ENCODE measurements at places on chromosomes 3 and 15. TPM values are rescaled to one million over a fixed set of nuclear protein-coding genes. Genes with fewer than 3 reads are reported as not detected.

DNA sequence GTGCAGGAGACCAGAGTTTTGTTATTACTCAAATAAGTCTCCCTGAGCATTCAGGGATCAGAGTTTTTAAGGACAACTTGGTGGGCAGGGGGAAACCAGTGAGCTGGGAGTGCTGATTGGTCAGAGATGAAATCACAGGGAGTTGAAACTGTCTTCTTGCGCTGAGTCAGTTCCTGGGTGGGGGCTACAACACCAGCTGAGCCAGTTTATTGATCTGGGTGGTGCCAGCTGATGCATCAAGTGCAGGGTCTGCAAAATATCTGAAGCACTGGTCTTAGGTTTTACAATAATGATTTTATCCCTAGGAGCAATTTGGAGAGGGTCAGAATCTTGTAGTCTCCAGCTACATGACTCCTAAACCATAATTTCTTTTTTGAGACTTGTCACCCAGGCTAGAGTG lies 13.8 kb upstream of the ZNF662 start:
- DNase-seq = no peak

GRCh38 chr15:80861731-80862170 lies 82.6 kb downstream of the CEMIP start:
- no peak for DNase-seq

DNA sequence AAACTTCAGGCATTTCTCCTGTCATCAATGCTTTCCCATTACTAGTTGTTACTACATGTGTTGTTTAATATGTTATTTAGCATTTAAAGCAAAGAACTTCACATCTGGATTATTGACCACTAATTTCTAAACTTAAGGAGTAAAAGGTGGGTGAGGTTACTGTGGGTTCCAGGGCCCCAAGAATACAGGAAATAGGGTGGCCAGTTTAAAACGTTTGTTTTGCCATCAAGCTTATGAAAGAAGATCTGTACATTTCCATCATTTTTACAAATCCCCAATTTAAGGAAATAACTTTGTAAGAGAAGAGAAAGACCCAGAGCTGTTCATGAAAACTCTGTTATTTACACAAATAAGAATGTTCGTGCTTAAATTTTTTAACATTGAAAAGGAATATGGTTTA lies 54.5 kb upstream of the ACKR4 start:
- no peak for DNase-seq

GRCh38 chr15:72809329-72809728 lies 25.8 kb upstream of the ADPGK start:
- no peak for DNase-seq

- no peak for DNase-seq
Measured at GRCh38 chr3:46994801-46995731, 15.6 kb downstream of the NBEAL2 start.

- no peak for DNase-seq
Measured at GRCh38 chr3:23583980-23584740, 221.6 kb upstream of the UBE2E1 start.

- peak; percentile 87 for DNase-seq
Measured at GRCh38 chr3:129428376-129429079, at the start of gene EFCAB12. Gene EFCAB12, minus strand, starts transcription at chr3:129428636. Its CDS starts 148 bp downstream, at chr3:129428488.

DNA sequence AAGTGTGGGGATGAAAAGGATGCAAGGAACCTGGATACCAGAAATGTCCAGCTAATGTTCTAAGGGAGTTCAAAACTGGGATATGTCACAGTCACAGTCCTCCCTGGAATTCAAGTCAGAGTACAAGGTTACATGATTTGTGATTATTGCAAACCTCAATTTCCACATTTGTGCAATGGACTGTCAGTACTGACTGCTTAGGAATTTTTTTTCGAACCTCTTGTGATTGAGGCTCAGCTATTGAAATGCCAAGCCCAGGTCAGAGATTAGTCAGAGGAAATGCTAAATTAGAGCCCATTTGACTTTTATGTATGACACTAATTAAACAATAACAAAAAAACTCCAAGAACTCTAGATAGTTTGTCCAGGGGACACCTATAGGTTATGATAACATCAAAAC lies 210.2 kb downstream of the THSD4 start:
- DNase-seq = no peak

- no peak for DNase-seq
Measured at GRCh38 chr3:108001457-108001856, 89.4 kb downstream of the CD47 start.

CHRNB4 gene
- not detected for total RNA-seq

COPG1 gene
- total RNA-seq = 130 TPM

SH2D7 gene
- total RNA-seq = not detected

CDHR4 gene
- total RNA-seq = not detected

GCSAM gene
- total RNA-seq = 1.2 TPM

Data from skin of body (tissue), 3 donors.